ENCODE measurements at places on chromosomes 4 and X.

- no peak for DNase-seq
Observed at GRCh38 chrX:48791063-48791820, 4.9 kb downstream of the GATA1 start.

- no peak for DNase-seq
Observed at GRCh38 chr4:86358257-86358656, 1.6 kb downstream of the MAPK10 start.

DNA sequence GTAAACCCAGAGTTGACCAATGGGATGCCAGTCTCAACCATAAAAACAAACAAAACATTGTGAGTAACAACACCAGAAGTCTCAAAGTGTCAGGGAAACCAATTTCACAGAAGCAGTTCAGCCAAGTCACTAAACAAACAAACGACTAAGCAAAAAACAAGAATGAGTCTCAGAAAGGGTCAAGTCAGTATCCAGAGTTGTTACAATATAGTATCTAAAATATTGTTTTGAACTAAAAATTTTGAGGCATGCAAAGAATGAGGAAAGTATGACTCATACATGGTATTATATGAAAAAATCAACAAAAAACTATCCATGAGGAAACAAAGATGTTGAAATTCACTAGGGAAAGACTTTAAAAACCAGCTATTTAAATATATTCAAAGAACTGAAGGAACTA is 70.6 kb downstream of the AR start:
- DNase-seq = no peak

- no peak for DNase-seq
Observed at GRCh38 chr4:78517050-78517652, 34.4 kb upstream of the ANXA3 start.

GRCh38 chr4:57074744-57075143 is 35.4 kb downstream of the IGFBP7 start:
- DNase-seq = no peak

DNA sequence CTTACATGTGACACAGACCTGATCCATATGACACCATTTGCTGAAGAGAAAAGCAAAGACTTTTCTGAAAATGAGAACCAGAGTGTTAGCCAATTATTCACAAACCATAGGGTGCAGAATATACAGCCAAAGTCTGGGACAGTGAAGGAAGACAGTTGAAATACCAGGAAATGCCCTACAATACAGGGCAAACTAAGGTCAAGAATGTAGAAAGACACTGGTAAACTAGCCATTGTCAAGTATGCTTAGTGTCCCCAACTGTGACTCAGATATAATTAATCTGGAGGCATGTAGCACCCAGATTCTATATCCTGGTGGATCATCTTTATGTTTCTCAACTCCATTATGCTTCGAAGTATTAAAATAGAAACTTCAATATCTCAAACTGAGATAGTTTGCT is 200.9 kb upstream of the FSTL5 start:
- DNase-seq = no peak

Data from 8988T (cell line).